Neural crest cell (in vitro differentiated cells): ENCODE measurements at places on chromosomes 2 and 18. TPM values are rescaled to one million over a fixed set of nuclear protein-coding genes. Genes with fewer than 3 reads are reported as not detected.

- H3K4me3 ChIP-seq = peak overlapping the region; percentile 17
- H3K27ac ChIP-seq = no peak overlapping the region
- no peaks in the 10 kb centered on the region for H3K27me3 ChIP-seq
- no peak for DNase-seq
These were observed 141.1 kb downstream of the HDAC4 start for GRCh38 chr2:239259603-239260298.

- no peaks in the 10 kb centered on the region for H3K27me3 ChIP-seq
- H3K27ac ChIP-seq = no peak overlapping the region
- no peak overlapping the region for H3K4me3 ChIP-seq
- H3K36me3 ChIP-seq = no peaks in the 10 kb centered on the region
- no peaks in the 10 kb centered on the region for H3K4me1 ChIP-seq
These were observed 34.7 kb upstream of the GPR17 start for GRCh38 chr2:127611076-127611925.

DNA sequence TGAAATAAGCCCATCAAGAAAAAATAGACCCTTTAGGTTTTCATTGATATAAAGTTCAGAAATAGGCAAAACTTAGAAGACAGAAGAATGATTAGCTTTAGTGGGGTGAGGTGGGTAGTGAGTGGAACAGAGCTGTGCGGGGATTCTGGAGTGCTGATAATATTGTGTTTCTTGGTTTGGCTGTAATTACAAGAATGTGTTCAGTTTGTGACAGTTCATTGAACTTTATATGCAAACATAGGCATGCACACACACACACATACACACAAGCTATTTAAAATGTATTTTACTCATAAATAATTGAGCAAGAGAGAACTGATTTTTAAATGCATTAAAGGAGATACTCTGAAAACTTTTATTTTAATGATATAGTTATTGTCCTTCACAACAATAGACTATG lies 17.1 kb downstream of the ARHGAP15 start:
- H3K27me3 ChIP-seq = no peaks in the 10 kb centered on the region
- no peak overlapping the region for H3K4me3 ChIP-seq
- H3K36me3 ChIP-seq = no peaks in the 10 kb centered on the region

DNA sequence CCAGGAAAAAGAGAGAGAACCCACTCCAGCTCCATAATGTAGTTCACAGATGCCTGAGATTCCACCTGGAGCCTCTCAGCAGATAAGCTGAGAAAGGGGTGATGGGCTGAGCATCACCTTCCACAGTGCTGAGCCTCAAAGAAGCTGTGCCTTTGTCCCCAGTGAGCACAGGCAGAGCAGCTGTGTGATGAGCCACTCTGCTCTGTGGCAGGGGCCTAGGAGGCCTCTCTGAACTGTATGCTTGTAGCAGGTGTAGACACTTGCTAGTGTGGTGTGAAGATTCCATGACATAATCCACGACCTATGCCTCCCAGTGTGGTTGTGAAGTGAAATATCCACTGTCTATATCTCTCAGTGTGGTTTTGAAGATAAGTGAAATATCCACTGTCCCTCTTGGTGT lies 70.4 kb upstream of the MGAT4A start:
- H3K27ac ChIP-seq = no peak overlapping the region
- no peaks in the 10 kb centered on the region for H3K36me3 ChIP-seq
- no peak for DNase-seq
- peaks cover 22% of the 10 kb centered on the region for H3K4me1 ChIP-seq
- peaks cover 3% of the 10 kb centered on the region for H3K27me3 ChIP-seq
- no peak overlapping the region for H3K4me3 ChIP-seq

GRCh38 chr2:19664646-19665045 lies 237.1 kb downstream of the TTC32 start:
- H3K27ac ChIP-seq = no peak overlapping the region
- no peak for DNase-seq
- H3K4me3 ChIP-seq = no peak overlapping the region
- no peaks in the 10 kb centered on the region for H3K36me3 ChIP-seq

- no peaks in the 10 kb centered on the region for H3K36me3 ChIP-seq
- peaks cover 56% of the 10 kb centered on the region for H3K27me3 ChIP-seq
These were observed 1.2 kb downstream of the EFEMP1 start for GRCh38 chr2:55922291-55922907.

- peaks cover 24% of the 10 kb centered on the region for H3K4me1 ChIP-seq
- H3K27ac ChIP-seq = no peak overlapping the region
- no peak overlapping the region for H3K4me3 ChIP-seq
- H3K36me3 ChIP-seq = peaks cover 3% of the 10 kb centered on the region
- no peak for DNase-seq
- no peaks in the 10 kb centered on the region for H3K27me3 ChIP-seq
These were observed 186.8 kb downstream of the FIGN start for GRCh38 chr2:163548970-163549369.

DNA sequence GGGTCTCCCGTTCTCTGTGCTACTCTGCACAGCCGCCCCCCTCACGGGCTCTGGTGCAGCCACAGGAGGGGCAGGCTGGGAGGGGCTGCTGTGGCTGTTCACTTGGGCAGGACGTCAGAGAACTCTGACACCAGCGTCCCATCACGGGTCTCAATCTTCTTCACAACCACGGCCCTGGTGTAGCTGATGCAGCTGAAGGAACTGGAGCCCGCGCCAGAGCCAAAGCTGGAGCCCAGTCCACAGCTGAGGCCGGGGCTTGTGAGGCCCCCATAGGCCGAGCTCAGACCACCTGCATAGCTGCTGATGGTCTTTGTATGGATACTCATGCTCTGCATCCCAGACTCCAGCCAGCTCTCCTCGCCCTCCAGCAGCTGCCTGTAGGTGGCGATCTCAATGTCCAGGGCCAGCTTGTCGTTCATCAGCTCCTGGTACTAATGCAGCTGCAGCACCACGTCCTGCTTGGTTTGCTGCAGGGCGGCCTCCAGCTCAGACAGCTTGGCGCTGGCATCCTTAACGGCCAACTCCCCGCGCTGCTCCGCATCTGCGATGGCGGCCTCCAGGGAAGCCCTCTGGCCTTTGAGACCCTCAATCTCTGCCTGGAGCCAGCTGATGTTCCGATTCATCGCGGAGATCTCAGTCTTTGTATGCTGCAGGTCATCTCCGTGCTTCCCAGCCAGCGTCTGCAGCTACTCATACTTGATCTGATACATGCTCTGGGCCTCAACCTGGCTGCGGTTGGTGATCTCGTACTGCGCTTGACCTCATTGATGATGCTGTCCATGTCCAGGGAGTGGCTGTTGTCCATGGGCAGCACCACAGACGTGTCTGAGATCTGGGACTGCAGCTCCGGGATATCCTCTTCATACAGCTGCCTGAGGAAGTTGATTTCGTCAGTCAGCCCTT lies 7.4 kb upstream of the DUSP19 start:
- no peak overlapping the region for H3K4me3 ChIP-seq
- DNase-seq = peak; percentile 44
- peaks cover 3% of the 10 kb centered on the region for H3K36me3 ChIP-seq
- H3K4me1 ChIP-seq = no peaks in the 10 kb centered on the region
- no peak overlapping the region for H3K27ac ChIP-seq

DNA sequence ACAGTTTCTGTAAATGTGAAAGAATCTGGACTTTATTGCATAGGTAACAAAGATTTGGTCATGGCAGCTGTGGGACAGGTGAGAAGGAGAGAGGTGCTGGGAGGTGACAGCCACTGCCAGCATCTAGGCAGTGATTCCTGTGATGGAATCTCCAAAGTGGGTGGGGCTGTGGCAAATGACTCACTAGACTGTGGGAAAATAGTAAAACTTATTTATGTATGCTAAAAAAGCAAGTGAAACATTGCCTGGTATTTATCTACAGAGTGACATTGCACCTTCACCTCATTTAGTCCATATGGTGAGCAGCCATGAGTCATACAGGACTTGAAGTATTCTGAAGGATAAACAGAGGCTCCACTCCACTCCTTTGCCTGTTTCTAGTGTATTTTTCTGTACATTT lies 145.3 kb upstream of the MEX3C start:
- H3K27me3 ChIP-seq = no peaks in the 10 kb centered on the region
- H3K4me1 ChIP-seq = no peaks in the 10 kb centered on the region
- H3K27ac ChIP-seq = no peak overlapping the region
- no peak overlapping the region for H3K4me3 ChIP-seq

GRCh38 chr2:188181067-188181838 lies 110.4 kb upstream of the GULP1 start:
- no peak overlapping the region for H3K27ac ChIP-seq
- no peak for DNase-seq
- no peaks in the 10 kb centered on the region for H3K27me3 ChIP-seq

DNA sequence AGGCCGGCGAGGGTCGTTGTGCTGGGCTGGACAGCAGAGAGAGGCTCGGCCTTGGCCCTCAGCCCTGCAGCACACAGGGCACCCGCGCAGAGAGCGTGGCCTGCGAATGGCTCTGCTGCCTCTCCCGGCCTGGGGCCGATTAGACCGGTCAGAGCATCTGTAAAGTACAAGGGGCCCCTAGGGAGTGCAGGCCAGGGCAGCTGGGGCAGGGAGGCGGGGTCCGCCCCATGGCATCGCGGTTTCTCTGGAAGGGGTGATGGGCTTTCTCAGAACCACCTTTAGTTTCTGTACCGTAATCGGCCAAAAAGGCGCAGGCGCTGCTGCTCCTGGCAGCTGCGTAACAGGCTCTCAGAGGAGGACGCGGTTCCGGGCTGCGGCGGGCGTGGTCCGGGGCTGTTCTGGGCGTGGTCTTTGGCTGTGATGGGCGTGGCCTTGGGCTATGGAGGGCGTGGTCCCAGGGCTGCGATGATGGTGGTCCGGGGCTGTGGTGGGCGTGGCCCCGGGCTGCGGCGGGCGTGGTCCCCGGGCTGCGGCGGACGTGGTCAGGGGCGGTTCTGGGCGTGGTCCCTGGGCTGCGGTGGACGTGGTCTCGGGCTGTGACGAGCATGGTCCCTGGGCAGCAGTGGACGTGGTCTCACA lies 1.5 kb upstream of the GPR148 start:
- no peaks in the 10 kb centered on the region for H3K36me3 ChIP-seq
- peak; percentile 94 for DNase-seq
- peak overlapping the region; percentile 85 for H3K27ac ChIP-seq
- peaks cover 22% of the 10 kb centered on the region for H3K27me3 ChIP-seq
- H3K4me1 ChIP-seq = peaks cover 5% of the 10 kb centered on the region
- peak overlapping the region; percentile 86 for H3K4me3 ChIP-seq

DNA sequence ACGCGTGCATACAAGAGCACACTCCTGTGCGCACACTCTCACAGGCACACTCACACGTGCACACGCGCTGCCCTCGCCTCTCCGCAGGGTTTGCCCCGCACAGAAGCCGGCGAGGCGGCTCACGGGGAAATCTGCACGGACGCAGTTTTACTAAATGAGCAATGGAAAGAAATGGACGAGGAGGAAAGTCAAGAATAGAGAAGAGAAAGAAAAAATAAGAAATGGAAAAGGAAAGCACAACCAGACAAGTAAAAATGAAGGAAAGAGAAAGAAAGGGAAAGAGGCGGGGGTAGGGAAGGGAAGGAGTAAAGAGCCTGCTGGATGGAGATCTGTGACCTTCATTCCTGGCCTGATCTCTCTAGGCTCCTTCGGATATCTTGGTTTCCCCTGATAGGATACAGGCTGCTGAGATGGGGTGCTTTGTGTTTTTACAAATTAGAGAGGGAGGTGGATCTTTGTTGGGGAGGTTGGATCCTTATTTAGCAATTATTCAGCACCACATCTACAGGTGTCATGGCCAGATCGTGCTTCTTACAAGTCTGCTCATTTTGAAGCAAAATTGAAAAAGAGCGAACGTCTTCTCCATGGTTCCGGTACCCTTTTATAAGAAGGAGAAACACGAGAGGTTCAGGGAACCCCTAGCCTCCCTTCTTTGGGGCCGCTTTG lies 693 bp upstream of the LRP2 start:
- H3K36me3 ChIP-seq = no peaks in the 10 kb centered on the region
- DNase-seq = no peak
- H3K27ac ChIP-seq = no peak overlapping the region
- H3K27me3 ChIP-seq = peaks cover 40% of the 10 kb centered on the region

- H3K27ac ChIP-seq = no peak overlapping the region
- peaks cover 4% of the 10 kb centered on the region for H3K27me3 ChIP-seq
- DNase-seq = no peak
- H3K4me3 ChIP-seq = no peak overlapping the region
- H3K36me3 ChIP-seq = no peaks in the 10 kb centered on the region
These were observed 18.8 kb upstream of the SH3RF3 start for GRCh38 chr2:109110170-109110569.

- H3K27ac ChIP-seq = no peak overlapping the region
- H3K4me3 ChIP-seq = no peak overlapping the region
- H3K27me3 ChIP-seq = no peaks in the 10 kb centered on the region
- peaks cover 8% of the 10 kb centered on the region for H3K36me3 ChIP-seq
- peaks cover 5% of the 10 kb centered on the region for H3K4me1 ChIP-seq
These were observed 174.1 kb upstream of the ZFP36L2 start for GRCh38 chr2:43400508-43400907.

- H3K27me3 ChIP-seq = no peaks in the 10 kb centered on the region
- no peak overlapping the region for H3K27ac ChIP-seq
- H3K4me3 ChIP-seq = no peak overlapping the region
These were observed 83.7 kb downstream of the FMNL2 start for GRCh38 chr2:152418688-152419087.

GRCh38 chr18:69250305-69251151 lies 150.2 kb upstream of the DOK6 start:
- H3K27me3 ChIP-seq = no peaks in the 10 kb centered on the region
- no peak overlapping the region for H3K27ac ChIP-seq
- no peaks in the 10 kb centered on the region for H3K36me3 ChIP-seq
- H3K4me3 ChIP-seq = no peak overlapping the region
- no peaks in the 10 kb centered on the region for H3K4me1 ChIP-seq

GRCh38 chr2:111884592-111884964 lies 585 bp upstream of the ANAPC1 start:
- DNase-seq = no peak
- peak overlapping the region; percentile 83 for H3K27ac ChIP-seq
- H3K27me3 ChIP-seq = peaks cover 3% of the 10 kb centered on the region
- H3K36me3 ChIP-seq = no peaks in the 10 kb centered on the region
- H3K4me1 ChIP-seq = peaks cover 16% of the 10 kb centered on the region

- peaks cover 5% of the 10 kb centered on the region for H3K27me3 ChIP-seq
- no peak overlapping the region for H3K27ac ChIP-seq
- no peak overlapping the region for H3K4me3 ChIP-seq
- DNase-seq = no peak
- no peaks in the 10 kb centered on the region for H3K36me3 ChIP-seq
These were observed 22.2 kb upstream of the MYL1 start for GRCh38 chr2:210337159-210337558.

DNA sequence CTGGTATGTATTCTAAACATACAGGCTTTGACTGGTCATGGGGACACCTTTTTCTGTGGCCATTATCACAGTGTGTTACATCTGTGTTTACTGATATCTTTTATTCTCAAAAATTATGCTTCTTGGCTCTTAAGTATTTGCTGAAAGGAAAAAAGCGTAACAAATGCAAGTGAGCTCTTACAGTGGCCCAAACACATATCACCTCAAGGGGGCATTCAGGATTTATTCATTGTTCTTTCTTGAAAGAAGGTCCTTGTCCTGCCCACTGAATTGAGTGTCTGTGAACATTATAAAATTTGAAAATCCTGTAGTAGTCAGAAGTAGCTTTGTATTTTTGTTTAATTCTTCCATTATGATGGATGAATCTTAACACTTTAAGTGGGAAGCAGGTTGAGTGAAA lies 454.5 kb downstream of the XIRP2 start:
- peak overlapping the region; percentile 0 for H3K27ac ChIP-seq
- H3K27me3 ChIP-seq = no peaks in the 10 kb centered on the region

TET3 gene
- 30.2 and 30.3 TPM in 2 replicates for total RNA-seq

PAX8 gene
- total RNA-seq = 0.49 and 0.98 TPM in 2 replicates

RNF144A gene
- total RNA-seq = 49.6 and 49.9 TPM in 2 replicates

LDLRAD4 gene
- total RNA-seq = 1.4 and 1.7 TPM in 2 replicates

DDX1 gene
- total RNA-seq = 154 and 157 TPM in 2 replicates

RMDN2 gene
- total RNA-seq = 2.9 and 4.1 TPM in 2 replicates

AFF3 gene
- 20.9 and 25.7 TPM in 2 replicates for total RNA-seq

CERKL gene
- total RNA-seq = 0.23 and 0.28 TPM in 2 replicates

ASPRV1 gene
- total RNA-seq = 1.2 and 1.7 TPM in 2 replicates

CCDC178 gene
- 0.42 and 0.82 TPM in 2 replicates for total RNA-seq

BCL11A gene
- 2.2 and 2.3 TPM in 2 replicates for total RNA-seq

PLA2R1 gene
- total RNA-seq = 0.09 and 0.18 TPM in 2 replicates

INO80D gene
- total RNA-seq = 18.1 and 18.8 TPM in 2 replicates
